ENCODE measurements at places on chromosomes 1 and 21.
A peak's percentile ranks its signal among the peaks of the same experiment; 100 is the strongest.

DNA sequence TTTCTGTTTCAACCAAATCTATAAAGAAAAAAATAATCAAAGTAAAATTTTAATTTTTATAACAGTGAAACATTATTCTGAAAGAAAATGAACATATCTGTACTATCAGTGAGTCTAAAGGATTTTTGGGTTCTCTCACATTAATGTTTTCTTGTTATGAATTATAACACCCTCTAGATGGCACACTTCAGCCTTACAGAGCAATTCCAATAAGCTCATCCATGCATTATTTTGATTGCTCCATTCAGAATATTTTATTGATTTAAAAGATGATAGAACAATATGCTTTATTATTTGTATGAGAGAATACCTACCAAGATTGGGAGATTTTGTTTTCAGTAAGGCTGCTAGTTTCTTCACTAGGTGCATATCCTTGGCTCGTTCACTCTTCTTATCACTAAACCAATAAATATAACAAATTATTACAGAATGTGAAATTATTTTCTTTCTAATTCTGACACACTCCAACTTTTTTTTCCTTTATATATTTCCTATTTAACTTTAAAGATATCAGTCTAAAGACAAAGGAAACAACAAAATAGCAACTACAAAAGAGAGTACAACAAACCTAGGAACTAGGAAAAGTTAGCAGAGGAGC is 82.4 kb downstream of the RAB3GAP2 start:
- peak; percentile 5 for DNase-seq

- no peak for DNase-seq
Measured at GRCh38 chr1:107678993-107679392, 286.0 kb downstream of the VAV3 start.

- DNase-seq: no peak
Measured at GRCh38 chr1:41435570-41436178, 48.8 kb downstream of the EDN2 start.

DNA sequence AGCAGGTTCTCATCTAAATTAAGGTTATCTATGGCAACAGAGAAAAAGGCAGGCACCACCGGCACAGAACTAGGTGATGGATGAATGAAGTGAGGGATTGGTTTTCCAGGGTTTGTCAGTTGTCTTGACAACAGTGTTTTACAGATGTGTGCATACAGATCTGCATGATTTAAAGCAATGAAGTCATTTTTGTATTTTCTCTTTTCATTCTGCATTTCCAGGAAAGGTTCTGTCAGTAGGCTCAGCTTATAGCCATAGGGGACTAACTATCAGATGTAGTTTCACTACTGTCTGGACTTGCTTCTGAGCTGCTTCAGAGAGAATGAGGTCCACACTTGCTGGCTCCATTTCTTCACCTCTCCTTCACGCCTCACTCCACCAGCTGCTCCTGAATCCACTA is 98.2 kb upstream of the LMO4 start:
- DNase-seq: no peak

GRCh38 chr1:176551146-176551545 is 88.2 kb downstream of the PAPPA2 start:
- DNase-seq: no peak

GRCh38 chr1:33122483-33123178 is 41.7 kb downstream of the AZIN2 start:
- DNase-seq: no peak

GRCh38 chr1:109133815-109134214 is 19.9 kb downstream of the ELAPOR1 start:
- DNase-seq: no peak

- no peak for DNase-seq
Measured at GRCh38 chr1:108503062-108503733, 53.1 kb downstream of the NBPF6 start.

DNA sequence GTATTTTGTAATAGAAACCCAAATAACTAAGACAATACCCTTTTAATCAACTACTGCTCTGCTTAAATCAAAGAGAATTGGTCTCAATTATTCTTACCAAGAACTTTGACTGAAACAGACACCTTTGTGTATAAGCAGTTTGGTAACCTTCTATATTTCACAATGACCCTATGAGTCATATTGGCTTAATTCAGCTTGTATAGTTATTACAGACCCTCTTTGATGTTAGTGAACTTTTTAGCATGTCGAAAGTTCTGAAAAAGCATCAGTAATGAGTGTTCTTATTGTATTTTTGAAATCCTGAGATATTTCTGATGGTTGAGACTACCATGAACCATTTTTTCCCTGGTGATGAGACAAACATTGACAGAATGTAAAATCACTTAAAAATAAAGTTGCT is 43.3 kb upstream of the RABGAP1L start:
- no peak for DNase-seq

DNA sequence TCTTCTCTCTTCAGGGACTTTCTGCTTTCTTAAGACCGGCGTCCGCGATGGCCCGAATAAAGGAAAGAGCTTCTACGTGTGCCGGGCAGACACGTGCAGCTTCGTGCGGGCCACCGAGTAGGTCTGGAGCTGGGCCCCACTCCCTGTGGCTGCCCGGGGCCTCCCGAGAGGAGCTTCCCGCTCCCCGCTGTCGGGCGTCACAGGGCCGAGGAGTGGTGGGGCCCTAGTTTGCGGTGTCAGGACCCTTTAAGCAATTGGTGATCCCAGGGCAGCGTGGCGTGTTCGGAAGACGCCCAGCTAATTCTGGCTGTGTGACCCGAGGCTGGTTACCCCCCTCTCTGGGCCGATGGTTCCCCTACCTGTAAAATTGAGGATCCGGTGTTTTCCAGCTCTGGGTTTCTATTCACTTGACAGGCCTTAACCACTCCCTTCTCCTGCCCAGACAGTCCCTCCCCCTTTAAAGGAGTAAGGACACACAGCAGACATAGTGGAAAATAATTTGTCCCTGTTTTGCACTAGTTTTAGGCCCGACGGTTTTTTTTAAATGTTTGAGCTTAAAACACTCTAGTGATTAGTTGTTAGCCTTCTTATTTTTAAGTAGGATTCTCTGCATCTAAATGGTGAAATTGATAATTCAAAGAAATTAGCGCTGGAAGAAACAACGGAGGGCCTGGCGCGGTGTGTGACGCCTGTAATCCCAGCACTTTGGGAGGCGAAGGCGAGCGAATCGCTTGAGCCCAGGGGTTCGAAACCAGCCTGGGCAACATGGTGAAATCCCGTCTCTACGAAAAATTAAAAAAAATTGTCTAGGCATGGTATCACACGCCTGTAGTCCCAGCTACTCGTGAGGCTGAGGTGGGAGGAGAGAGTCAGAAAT is 553 bp downstream of the TTF2 start:
- DNase-seq: peak; percentile 20

Data from DMS79 (cell line).